ENCODE measurements at places on chromosomes 6 and 20. TPM values are rescaled to one million over a fixed set of nuclear protein-coding genes. Genes with fewer than 3 reads are reported as not detected.

The VSTM2L gene
- total RNA-seq: not detected

The TREML2 gene
- 8.9 TPM for total RNA-seq

The RTEL1 gene
- total RNA-seq: 44.8 TPM

The TAF4 gene
- 16.4 TPM for total RNA-seq

The DEFB124 gene
- total RNA-seq: not detected

The SLC35D3 gene
- total RNA-seq: not detected

DNA sequence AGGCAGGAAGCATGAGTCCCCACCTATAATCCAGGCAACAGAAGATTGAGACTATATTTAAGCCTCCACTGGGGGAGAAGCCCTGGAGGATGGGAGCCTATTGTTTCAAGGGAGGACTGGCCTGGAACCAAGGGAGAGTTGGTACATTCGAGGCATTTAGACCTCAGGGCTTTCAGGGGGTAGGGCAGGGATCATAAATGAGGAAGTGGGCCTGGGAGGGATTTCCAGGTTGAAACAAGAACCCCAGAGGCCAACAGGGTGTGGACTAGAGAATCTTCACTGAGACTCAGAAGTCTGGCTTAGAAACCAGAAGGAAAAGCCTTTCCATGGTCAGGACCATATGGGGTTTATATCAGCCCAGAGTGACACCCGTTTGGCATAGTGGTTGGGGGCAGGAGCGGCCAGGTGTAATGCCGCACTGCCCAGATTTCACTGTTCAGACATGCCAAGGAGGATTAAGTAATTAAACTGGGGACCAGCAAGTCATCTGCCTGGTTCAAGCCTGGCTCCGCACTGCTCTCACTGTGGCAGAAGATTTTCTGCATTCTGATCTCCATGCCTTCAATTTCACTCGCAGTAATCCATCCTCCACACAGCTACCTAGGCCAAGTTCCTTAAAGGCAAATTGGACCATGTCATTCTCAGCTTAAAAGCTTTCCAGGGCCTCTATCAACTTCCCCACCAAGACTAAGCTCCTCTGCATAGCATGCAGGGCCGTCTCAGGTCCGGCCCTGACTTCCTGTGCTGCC is 17.8 kb downstream of the LRFN2 start:
- DNase-seq: no peak

DNA sequence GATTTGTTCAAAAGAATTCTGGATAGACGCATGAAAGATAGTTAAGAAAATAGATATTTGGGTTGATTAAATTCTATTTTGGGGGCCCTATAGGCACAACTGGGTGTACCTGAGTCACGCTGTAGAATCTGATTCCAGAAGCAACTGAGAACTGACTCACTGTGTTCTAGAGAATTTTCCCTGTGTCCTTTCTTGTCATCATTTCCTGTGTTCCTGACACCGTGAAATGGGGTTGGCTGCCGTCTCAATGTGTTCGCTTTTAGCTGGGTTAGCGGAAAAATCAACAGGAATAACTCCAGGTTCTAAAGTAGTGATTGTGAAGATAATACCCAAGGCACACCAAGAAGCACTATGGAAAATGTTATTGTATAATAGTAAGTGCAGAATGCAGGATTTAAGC is 5.0 kb downstream of the GCNT2 start:
- DNase-seq: no peak

- DNase-seq: peak; percentile 11
These were observed 5.6 kb downstream of the FBXO9 start for GRCh38 chr6:53070806-53071205.

DNA sequence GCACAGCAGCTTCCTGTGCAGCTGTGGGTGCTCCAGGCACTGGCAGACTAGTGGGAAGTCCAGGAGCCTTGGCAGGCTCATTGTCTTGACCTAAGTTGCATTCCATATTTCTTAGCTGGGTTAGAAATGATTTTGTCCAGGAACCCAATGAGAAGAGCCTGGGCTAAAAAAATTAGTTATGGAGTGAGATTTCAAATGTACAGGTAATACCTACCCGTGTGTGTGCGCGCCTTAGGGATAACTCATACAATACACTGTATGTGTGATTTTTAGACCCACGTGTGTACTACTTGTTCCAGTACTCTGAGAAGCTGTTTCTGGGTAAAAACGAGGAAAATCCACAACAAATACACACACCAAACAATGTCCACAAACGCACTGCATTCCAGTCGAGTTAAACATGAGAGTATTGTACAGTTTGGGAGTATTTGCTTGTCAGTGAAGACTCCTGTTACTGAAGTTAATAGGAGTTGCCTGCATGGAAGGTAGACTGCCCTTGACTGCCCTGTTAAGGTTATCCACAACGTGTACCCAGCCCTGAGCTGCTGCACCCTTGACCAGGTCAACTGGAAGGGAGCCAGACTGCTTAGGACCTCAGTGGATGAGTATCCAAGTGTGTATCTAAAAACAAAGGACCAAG is 1.4 kb downstream of the PAQR8 start:
- DNase-seq: no peak

DNA sequence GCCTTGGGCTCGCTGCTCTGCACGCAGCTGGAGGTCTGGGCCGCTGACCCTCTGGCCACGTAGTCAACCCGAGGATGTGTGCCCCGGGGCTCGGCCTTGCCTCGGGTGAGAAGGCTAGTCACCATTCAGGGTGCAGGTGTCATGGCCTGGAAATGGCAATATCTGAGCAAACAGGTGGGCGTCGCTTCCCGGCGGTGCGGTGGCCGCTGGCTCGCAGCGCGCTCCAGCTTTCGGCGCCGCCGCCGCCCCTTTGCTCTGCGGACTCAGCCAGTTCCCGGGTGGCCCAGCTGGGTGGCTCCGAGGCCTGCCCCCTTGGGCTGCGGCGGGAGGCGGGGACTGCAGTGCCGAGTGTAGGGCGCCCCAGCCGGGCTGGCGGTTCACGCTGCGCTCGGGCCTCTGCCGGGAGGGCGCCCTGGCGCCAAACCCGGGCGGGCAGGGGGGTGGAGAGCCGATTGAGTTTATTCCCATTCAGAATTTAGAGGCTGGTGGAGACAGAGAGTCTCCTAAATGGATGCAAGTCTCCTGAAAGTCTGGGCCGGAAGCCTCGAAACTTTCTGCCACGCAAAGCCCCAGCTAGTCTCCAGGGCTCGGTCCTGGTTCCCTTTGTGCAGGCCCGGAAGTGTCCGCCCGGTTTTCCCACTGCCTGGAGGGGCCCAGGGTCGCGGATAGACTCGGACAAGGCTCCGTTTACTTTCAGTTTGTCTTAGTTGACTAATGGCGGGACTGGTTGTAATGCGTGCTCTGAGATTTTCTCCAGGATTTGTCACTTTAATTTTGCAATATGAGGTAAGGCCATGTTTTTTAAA is 11.3 kb upstream of the TFAP2A start:
- DNase-seq: no peak

DNA sequence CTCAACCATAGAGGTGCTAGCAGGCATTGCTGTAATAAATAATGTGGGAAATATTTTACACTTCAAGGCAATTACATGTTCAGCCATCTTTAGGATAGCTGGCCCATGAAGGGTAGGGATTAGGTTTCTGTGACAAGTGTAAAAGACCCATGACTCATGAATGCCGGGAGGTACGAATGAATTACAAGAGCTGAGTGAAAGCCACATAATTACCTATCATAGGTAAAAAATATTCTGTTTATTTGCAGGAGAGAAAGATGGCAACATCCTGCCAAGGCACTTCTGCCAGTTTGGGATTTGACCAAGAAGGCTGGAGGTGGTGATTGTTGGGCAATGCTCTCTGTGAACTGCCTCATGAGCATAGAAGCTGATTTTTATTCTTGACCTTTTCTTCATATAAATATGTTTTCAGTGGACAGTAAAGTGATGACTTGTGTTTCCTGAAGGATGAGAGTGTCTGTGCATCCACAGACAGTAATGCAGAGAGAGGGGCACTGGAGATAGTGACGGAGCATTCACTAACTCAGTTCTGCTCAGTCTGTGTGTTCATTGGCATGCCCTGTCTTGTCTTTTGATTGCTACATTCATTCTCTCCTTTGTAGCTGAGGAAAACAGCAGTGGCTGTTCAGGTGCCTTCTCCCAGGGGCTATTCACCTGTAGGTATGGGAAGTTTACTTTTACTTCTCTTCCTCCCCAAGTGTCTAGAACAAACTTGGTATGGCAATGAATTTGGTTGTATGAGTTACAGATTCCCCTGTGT is 481.1 kb downstream of the TFAP2B start:
- DNase-seq: no peak

DNA sequence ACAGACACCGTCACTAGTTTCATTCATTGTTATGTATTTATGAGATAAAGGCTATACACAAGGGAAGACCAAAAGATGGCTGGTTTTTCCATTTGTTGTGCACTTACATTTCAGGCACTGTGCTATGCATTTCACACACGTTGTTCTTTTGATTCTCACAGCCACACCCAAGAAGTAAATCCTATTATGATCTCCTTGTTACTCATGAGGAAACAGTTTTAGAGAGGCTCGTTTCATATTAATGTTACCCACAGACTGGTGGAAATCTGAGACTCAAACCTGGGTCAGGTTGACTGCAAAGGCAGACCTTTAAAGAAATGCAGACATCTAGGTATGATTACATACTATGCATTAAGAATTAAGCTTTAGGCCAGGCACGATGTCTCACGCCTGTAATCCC is 34.9 kb downstream of the SHLD1 start:
- no peak for DNase-seq

DNA sequence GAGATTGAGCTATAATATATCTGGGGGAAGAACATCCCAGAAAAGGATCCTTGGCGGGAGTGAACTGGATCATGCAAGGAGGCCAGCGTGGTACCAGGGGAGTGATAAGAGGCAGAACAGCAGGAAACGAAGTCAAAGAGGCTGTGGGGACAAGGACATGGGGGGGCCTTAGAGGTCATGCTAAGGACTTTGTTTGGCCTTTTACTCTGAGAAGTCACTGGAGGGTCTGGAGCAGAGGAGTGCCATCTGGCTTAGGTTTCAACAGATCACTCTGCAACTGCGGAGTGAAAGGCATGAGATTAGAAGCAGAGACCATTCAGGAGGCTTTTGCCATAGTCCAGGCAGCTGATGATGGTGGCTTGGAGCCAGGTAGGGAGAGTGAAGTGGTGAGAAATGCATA is 24.3 kb downstream of the MRAP2 start:
- no peak for DNase-seq

DNA sequence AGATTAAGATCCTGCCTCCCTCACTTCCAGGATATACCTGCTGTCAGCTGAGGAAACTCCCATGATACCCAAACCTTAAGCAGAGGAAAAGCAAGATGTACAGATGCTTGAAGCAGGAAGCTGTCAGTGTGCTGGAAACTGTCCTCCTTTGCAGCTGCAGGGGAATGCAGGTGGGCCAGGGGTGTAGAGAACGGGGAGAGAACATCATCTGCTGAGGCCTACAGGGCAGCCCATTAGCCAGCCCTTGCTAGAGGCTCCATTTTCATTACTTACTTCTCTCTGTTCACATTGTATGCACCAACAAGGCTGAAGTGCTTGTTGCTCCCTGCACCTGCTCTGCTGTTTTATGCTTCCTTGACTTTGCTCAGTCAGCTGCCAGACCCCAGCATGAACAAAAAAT is 119.1 kb downstream of the PRND start:
- no peak for DNase-seq

DNA sequence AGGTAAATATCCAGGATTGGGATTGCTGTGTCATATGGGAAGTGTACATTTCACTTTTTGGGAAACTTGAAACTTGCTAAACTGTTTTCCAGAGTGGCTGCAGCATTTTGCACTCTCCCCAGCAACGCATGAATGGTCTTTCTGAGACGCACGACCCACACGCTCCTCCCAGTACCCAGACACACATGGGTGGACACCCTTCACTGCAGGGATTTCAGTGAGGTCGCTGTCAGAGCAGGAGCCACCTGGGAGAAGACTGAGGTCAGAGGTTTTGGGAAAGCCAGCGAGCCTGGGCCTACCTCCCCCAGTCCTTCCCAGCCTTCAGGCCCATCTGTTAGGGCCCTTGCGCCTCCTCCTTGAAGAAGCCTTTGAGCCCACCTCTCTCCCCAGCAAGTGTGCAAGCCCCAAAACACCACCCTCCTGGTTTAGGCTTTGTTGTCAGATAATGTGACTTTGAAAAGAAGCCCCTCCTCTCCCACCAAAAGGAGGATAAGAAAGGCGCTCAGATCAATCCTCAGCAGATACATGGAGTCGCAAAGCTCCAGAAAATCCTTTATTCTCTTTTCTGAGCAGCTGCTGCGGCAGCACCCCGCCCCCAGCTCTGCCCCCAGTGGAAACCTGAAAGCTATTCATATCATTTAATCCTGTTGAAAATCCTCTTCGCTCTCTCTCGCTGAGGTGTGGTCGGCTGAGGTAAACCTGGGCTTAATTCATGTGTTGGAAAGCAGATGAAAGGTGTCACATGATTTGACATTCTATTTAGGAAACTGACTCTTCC is 12.7 kb upstream of the JAG1 start:
- DNase-seq: no peak

DNA sequence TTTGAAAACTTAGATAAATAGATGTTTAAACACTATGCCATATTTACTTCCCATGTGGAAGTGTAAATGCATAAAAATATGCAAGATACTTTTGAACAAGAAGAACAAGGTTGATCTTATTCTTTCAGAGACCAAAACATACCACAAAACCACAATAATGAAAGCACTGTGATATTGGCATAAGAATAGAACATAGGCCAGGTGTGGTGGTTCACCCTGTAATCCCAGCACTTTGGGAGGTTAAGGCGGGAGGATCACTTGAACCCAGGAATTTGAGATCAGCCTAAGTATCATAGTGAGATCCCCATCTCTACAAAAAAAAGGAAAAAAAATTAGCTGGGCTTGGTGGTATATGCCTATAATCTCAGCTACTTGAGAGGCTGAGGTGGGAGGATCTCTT is 66.5 kb downstream of the KCNS1 start:
- DNase-seq: no peak

DNA sequence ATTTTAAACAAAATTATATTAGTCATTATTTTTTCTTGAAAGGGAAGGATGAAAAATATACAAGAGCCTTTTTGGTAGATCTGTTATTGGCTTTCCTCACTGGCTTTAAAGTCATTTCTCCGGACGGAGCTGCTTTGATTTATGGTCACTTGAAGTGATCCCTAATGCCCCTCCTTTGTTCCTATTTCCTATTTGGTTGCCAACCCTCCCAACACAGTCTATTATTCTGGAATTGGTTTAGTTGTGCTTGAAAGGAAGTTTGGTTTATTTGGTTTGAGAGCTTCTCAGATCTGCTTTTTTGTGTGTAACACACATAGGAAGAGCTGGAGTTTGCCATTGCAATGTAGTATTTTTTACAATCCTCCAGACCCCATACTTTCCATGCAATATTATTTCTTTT is 347.9 kb downstream of the RFPL4B start:
- DNase-seq: no peak

- no peak for DNase-seq
These were observed 213.5 kb upstream of the PLN start for GRCh38 chr6:118334634-118335033.
